T-helper 1 cell (primary cell): ENCODE measurements at places on chromosomes 2 and 18.

- no peak for DNase-seq
Measured at GRCh38 chr2:140905083-140905781, 1225.6 kb downstream of the LRP1B start.

DNA sequence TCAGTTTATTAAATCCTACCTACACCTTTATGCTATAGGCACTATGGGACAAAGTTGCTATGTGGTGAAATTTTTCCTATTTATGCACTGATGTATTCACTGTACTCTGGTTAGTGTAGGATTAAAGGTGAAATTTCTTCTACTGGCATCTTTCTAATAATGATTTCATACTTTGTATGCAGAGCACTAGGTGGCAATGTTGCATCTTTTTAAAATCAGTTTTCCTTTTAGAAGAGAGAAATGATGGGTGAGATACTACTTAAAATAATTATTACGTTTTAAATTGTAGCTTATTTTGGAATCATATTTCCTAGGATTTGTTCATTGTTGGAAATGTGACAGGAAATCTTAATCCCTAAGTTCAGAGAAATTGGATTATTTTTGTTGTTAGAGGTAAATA is 150.9 kb downstream of the CD8B2 start:
- no peak for DNase-seq

DNA sequence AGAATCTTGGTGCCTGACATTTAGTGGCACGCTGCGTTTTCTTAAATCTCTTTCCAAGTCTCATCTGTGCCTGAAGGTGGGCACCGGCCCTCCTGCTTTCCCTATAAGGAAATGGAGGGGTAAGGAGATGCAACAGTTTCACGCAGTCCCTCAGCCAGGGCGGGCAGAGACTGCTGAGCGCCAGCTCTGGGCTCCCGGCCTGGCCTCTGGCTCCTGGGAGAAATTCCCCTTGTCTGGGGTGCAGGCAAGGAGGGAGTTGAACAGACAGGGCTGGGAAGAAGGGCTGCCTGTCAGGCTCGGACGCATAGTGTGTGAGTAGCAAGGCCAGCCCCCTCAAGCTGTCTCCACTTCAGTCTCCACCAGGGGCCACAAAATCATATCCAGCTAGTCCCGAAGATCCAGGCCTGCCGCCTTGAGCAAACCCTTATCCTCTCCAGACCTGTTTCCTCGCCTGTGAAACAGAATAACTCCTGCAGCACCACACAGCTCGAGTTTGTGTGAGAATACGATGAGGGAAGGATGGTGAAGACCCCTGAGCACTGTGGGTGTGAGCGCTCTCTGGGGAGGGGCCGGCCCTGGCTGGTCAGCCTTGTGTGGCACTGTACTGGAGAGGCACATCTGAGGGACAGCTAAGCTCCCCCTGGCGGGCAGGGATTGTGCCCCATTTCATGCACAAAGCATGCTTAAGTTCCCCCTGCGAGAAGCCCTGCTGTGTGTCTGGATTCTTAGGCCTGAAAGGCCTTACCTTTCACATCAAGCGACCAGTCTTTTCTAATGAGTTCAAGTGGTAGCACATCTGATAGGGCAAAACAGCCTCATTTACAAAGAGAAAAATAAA is 33.8 kb downstream of the SDC1 start:
- no peak for DNase-seq

GRCh38 chr2:96921561-96922319 is 51.9 kb upstream of the SEMA4C start:
- no peak for DNase-seq

DNA sequence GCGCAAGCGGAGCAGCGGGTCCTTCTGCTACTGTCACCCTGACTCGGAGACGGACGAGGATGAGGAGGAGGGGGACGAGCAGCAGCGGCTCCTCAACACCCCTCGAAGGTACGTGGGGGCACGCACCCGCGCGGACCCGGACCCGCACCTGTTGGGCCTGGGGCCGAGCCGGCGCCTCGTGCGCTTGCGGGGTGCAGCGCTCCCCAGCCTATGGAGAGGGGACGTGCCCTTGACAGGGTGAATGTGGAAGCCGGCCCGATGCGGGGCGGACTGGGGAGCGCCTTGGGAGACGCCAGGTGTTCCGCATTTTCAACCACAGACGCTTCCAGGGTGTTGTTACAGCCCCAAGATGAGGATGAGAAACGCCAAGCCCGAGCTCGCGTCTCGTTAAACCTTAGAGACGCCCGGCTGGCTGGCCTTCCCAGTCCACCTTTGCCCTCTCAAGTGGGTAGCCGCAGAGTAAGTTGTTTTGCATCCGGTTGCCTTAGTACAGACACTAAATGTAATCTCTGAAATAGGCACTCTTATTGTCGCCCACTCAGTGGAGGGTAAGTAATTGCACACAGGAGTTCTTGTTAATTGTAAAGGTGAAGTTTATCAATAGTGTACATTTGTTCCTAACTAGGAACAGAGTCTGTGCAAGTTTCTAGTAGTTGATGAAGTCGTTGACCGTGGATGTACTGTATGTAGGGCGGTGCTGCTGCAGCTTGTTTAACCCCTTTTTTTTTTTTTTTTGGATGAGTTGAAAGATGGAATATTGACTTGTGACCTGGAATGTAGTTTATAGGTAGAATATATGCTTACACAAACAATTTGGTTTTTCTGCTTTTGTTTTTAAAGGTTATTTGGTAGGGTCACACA is 815 bp downstream of the GMCL1 start:
- DNase-seq = peak; percentile 58

DNA sequence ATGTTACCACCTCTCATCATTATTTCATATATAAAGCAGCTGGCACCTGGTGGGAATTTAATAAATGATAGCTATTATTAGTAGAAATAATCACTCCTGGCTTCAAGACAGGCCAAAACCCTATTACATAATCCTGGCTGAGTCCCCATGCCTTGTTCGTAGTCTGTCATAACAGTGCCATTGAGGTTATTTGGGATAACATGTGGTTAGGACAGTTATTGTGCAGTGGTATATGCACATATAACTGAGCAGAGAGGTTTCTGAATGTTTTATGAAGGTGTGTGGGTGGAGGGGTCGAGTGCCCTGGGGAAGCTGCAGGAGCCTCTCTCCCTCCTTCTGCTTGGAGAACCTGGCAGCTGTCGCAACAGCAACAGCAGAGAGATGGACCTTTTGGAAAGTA is 162.4 kb upstream of the NABP1 start:
- DNase-seq = no peak
